Ecto neural progenitor cell (in vitro differentiated cells): ENCODE measurements at places on chromosomes 11 and 22.

DNA sequence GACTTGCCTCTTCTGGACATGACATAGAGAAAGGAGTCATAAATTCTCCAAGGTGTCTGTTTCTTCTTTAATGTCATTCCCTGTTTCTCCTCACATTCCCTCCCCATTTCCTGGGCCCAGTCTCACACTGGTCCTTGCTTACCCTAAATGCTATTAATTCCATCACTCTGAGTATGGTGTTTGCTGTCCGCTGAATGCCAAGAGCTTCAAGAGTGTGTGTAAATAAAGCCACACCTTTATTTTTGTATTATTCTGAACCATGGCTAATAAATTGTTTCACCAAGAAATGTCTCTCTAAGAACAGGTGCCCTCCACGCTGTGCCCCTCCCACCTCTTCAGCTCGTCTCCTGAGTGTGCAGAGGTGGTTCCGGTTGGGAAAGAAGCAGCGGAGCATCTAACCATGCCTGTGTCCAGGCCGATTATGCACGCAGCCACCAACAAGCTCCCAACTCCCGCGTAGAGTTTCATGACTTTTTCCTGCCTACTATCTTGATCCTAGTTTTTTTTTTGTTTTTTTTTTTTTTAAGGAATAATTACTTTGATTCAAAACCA lies 8.6 kb downstream of the TMEM121B start:
- DNase-seq, result no peak

DNA sequence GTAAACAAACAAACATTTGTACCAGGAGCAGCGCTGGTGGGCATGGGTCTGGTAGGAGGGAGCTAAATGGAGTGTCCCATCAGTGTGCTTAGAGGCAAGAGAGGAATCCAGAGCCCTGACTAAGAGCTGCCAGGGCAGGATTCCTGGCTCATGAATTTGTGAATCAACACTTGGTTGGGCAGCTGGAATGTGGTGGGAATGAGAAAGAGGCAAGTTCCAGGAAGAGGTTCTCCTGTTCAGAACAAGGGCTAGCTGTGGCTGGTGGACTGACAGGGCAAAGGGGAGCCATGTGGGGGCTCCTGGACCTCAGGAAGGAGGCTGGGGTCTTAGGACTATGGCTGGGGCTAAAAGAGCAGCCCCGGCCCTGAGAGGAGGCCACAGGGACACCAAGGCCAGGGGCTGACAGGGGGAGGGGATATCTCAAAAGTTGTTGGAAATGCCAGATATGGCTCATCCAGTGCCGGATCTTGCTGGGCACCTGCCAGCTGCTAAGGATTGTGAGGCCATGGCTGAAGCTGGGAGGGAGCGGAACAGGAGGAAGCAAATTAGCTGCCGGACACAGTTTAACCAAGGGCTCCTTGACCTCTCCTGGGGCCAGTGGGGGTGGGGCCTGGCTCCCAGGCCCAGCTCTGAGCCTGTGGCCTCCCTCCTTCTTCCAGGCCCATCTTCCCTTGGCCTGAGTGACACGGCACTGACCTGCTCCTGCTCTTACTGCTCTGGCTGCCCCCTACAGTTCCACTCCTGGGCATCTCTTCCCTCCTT lies 14.6 kb upstream of the P2RY6 start:
- DNase-seq, result peak; percentile 56

DNA sequence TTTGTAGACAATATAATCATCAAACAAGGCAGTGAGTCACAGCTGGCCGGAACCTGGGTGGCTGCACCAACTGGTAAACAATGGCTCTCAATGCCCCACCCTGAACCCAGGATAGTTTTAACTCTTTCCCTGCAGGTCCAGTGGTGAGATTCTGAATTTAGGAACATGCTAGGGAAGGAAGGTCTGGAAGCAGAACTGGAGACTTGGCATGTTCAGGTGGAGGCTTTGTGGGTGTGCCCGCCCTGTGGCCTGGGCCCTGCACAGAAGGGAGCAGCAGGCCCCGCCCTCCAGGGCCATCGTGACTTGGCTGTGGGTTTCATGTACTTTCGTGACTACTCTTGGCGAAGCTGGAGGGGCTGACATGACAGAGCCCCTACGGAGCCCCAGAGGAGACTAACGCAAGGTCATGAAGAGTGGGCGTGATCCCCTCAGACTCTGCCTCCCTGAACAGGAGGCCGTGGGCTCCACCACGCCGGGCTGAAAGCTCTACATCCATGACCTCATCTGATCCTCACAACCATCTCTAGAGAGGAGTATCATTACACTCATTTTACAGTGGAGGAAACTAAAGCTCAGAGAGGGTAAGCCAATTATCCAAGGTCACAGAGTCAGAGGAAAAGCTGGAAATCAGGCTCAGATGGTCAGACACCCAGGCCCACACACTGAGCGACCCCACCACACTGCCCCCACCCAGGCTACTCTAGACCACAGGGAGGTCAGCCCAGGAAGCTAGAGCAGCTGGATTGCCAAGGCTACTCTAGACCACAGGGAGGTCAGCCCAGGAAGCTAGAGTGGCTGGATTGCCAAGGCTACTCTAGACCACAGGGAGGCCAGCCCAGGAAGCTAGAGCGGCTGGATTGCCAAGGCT lies 27.3 kb downstream of the MAFF start:
- DNase-seq, result no peak

GRCh38 chr11:66864924-66865697 lies 8.2 kb downstream of the LRFN4 start:
- DNase-seq, result no peak

GRCh38 chr11:33982661-33983060 lies 68.9 kb upstream of the CAPRIN1 start:
- DNase-seq, result no peak

DNA sequence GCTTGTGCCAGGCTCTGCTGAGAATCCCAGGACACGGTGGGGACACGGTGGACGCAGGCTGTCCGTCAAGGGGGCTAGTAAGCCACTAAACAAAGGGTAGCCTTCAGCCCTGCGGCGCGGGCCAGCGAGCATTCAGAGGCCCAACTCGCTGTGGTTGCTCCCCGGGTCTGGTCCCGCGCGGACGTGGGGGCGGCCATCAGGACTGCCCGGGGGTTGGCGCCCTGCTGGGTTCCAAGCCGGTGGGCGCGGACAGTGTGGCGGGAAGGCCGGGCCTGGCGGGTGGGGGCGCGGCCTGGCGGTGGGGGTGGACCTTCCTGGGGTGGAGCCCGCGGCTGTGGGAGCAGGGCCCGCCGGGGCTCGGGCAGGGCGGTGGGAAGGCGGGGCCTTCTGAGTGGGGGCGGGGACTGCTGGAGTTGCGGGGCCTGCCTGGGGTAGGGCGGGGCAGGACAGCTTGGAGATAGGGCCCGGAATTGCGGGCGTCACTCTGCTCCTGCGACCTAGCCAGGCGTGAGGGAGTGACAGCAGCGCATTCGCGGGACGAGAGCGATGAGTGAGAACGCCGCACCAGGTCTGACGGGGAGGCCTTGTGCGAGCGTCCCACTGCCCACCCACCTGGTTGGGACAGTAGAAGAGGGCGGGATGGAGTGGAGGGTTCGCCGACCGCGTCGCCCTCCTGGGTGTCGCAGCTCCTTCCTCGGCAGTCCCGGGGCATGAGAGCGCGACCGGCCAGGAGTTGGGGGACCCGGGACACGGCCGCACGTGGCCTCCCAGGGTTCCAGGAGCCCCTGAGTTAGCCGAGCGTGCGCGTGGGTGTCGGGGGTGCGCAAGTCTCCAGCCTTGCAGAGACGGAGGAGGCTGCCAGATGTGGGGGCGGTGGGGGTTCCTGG lies at the start of gene SERHL2:
SERHL2 (plus strand) TSS at position 482 of the 887 bp plus-strand sequence; CDS start at position 547, 65 bp downstream.
- DNase-seq, result peak; percentile 96

GRCh38 chr11:132714859-132715440 lies 817.4 kb downstream of the OPCML start:
- no peak for DNase-seq

DNA sequence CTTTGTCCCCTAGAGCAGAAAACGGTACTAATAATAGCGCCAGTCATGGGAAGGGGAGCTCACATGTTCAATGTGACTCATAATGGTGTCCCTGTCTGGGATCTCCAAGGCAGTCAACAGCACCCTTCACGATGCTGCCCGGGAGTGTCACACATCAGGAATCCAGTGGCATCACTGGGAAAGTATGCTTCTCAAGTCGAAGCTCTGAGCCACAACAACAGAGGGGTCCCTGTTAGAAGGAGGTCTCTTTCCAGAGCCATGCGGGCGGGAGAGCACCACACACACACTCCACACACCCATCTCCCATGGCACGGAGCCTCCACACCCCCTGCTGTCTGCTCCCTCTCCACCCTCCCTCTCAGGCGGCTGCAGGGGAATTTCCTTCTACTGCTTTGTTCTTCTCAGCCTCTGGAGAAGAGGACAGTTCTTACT lies 119.7 kb downstream of the ETS1 start:
- DNase-seq, result no peak

GRCh38 chr11:86464509-86465221 lies 90.0 kb downstream of the CCDC81 start:
- DNase-seq, result no peak

DNA sequence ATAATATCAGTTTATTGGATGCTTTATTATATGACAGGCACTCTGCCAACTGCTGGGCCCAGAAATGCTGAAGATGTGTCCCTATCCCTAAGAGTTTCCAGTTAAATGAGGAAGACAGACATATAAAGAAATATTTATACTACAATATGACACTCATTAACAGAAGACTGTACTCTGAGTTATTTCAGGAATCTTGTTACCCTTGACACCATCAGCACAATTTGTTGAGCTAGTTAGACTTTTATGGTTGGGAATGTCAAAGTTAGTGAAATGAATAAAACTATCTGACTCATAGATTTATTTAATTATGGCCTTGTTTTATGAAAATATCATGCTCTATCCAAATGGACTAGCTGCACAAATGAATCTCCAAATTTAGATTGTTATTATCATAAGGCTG lies 25.6 kb upstream of the MSANTD4 start:
- no peak for DNase-seq

GRCh38 chr11:115409691-115410220 lies 94.5 kb downstream of the CADM1 start:
- no peak for DNase-seq

GRCh38 chr11:3231851-3232744 lies at the start of gene MRGPRE:
Gene MRGPRE, minus strand, starts transcription at chr11:3232417. Its CDS starts 3,618 bp downstream, at chr11:3228799.
- no peak for DNase-seq
